Mammary epithelial cell (primary cell): ENCODE measurements at places on chromosomes 5 and 9.

DNA sequence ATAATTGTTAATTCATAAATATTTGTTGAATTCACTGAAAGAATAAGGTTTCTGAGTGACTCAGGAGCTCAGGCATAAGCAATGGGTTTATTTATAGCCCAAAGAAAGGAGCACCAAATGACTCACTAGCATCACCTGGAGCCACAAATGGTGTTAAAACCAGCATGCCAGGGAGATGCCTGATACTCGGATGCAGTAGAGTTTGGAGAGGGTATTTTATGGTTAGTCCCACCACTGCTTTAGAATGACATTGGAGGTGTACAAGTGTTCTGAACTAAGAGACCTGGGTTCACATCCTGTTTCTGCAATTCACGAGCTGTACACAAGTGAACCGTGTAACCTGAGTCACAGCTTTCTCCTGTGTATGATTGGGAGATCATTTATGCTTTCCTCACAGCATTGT lies 25.2 kb downstream of the CCL28 start:
- peak; percentile 70 for DNase-seq

DNA sequence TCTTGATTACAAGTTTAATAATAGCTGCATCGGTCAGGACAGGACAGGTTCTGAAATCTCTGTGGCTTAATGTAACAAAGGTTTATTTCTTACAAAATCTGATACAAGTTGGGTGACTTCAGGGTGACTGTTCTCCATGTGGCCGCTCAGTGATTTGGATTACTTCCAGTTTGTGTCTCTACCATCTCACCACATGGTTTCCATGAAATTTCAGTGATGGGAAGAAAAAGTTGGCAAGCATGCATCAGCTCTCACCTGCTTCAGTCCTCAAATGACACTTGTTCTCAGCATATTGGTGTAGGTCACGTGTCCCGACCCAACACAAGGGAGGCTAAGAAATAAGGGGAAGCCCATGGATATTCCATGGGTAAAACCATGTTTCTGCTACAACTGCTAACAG lies 7.8 kb upstream of the TMEM268 start:
- DNase-seq, result peak; percentile 93

DNA sequence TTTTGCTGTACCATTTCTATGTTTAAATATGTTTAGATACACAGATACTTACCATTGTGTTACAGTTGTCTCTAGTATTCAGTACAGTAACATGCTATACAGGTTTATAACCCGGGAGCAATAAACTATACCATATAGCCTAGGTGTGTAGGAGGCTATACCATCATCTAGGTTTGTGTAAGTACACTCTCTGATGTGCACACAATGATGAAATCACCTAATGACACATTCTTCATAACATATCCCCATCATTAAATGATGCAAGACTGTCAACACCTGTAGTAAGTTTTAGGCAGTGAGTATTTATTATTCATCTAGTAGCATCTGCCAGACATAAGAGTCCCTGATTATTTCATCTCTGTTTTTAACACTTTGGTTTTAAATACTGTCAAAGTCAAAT lies 7.3 kb upstream of the DHFR start:
- DNase-seq, result peak; percentile 35

GRCh38 chr9:136902259-136902821 lies 16.0 kb downstream of the TRAF2 start:
- DNase-seq, result peak; percentile 90

- DNase-seq, result peak; percentile 22
Measured at GRCh38 chr9:479304-479970, 264.8 kb downstream of the DOCK8 start.

DNA sequence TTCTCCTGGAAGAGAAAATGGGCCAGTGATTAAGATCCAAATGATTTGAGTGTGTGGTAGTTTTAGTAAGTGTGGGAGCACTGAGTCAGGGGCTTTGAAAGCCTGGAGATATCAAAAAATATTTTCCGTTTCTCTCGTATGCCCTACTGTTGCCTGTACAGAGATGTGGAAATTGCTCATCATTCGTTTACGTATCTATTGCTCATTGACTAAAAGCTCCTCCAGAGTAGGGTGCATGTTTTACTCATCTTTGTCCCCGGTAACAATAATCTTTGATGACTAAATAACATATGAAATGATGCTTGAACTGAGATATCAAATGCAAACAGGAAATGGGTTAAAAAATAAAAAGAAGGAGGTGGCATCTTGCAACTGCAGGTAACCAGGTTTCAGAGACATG lies 114.2 kb upstream of the FST start:
- DNase-seq, result peak; percentile 32

- peak; percentile 37 for DNase-seq
Measured at GRCh38 chr5:106312360-106312759, 1358.4 kb downstream of the EFNA5 start.

GRCh38 chr9:77017505-77017894 lies 2.0 kb upstream of the FOXB2 start:
- no peak for DNase-seq

DNA sequence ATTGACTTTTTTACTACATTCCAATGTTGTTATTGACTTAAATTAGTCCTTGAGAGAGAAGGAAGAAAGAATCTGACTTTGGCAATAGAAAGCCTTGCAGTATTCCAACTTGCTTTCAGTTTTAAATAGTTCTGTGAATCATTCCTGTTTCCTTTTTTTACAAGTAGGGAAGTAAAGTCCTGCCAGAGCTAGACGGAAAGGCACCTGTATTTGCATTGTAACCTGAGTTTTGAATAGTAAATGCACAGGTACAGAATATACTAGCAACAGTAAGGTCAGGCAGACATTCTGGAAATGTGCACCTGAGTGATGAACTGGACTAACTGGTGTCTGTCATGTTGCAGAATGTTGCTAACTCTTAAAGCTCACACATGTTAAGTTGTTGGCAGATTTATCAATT lies 100.9 kb downstream of the PRKACG start:
- DNase-seq, result no peak
